ENCODE measurements at places on chromosomes 3 and 15.

- DNase-seq = no peak
Measured at GRCh38 chr15:68425428-68426060, 6.4 kb downstream of the ITGA11 start.

- no peak for DNase-seq
Measured at GRCh38 chr15:42612367-42612912, 37.0 kb downstream of the STARD9 start.

DNA sequence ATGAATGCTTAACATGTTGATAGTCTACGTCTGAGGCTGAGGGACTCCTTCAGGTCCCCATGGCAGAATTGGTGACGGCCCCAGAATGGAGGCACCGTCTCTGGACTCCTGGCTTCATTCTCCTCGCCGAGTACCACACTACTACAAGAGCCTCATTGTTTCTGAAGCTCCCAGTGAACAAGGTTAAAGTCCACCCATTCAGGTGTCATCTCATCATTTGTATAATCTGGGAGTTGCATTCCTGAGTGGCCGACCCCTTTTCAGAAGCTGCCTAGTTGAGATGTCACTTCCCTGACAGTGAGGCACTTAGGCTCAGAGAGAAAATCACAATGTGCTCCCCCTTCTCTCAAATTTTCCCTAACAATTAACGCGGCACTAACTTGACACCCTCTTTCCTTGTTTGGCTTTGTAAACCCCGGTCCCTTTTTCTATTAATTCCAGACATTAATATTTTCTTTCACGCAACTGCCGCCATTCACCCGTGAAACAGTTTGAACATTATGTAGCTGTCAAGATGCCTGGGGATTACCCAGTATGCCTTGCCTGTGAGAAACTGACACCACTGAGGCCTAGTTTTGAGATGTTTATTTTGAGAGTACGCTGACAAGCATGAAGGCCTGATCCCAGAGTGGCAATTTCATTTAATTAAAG is 105.6 kb downstream of the MCTP2 start:
- DNase-seq = no peak

- no peak for DNase-seq
Measured at GRCh38 chr3:49553324-49553691, 969 bp upstream of the BSN start.

DNA sequence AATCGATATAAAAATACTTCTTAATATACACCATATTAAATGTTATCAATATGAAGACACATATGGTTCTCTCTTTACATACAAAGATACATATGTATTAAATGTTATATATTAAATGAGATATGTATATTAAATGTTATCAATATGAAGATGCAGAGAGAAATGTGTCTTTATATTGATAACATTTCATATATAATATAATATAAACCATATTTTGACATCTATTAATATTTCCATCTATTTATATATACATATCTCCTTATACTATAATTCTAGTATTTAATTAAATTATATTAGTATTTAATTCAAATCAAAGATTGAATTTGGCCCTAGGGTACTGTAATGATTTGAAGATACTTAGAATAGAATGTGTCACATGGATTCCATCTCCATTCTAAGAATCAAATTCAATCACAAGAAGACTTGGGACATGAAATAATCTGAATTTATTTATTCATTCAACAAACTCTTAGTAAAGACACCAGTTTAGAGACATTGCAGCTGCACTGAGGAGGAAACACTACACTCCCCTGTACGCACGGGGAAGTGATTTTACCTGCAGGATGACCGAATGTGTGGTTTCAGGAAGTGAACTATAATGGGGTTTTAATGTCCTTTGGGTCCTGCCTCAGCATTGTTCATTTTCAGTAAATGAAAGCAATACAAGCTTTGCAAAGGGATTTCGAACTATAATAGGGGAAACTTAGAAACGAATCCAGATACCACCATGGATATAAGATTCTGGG is 365.1 kb downstream of the MECOM start:
- DNase-seq = no peak

GRCh38 chr3:132488151-132488550 is 70.8 kb downstream of the DNAJC13 start:
- DNase-seq = no peak

- DNase-seq = no peak
Measured at GRCh38 chr3:44842376-44842775, 19.3 kb upstream of the TMEM42 start.

- no peak for DNase-seq
Measured at GRCh38 chr3:125052624-125053303, 3.0 kb downstream of the HEG1 start.

DNA sequence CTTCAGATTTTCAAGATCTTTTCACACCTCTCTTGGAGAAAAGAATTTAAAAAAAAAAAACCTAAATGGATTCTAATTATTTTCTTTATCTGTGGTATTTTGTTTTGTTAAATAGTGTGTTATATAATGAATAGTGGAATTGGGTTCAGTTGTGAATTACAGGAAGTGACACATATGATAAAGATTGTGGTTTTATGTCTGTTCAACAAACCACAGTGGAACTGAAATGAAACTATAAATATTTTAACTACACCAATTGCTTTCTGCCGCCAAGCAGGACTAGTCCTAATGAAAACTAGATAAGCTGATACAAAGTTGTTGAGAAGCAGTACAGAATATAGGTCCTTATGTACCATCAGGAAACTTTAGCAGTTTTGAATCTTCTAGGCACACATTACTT is 121.6 kb downstream of the UBE2E2 start:
- no peak for DNase-seq

DNA sequence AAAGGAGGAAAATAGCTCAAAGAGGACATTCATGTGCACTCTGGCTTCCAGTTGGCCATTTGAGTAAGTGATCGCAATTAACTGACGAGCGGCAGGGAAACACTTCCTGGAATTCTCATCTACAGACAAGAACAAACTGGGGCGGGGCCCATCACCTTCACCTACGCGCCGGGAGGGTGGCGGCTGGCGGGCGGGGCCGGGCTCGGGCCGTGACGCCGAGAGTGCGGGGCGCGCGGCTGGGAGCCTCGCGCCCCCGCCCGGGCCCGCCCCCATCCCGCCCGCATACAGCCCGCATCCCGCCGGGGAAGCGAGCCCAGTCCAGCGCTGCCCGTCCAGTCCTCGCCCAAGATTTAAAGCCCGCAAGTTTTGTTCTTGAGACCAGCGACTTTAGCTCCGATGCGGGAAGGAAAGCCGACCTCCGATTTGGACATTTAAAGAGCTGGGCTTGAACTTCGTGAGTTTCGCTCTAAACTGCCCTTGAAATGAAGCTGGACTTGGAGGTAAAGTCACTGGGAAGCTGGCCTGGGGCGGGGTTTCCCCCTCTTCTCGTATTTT is at the start of gene B3GNT5:
Gene B3GNT5, plus strand, starts transcription at position 281 of the 555 bp plus-strand sequence. CDS start 16,546 bp downstream, outside the sequence.
- no peak for DNase-seq

DNA sequence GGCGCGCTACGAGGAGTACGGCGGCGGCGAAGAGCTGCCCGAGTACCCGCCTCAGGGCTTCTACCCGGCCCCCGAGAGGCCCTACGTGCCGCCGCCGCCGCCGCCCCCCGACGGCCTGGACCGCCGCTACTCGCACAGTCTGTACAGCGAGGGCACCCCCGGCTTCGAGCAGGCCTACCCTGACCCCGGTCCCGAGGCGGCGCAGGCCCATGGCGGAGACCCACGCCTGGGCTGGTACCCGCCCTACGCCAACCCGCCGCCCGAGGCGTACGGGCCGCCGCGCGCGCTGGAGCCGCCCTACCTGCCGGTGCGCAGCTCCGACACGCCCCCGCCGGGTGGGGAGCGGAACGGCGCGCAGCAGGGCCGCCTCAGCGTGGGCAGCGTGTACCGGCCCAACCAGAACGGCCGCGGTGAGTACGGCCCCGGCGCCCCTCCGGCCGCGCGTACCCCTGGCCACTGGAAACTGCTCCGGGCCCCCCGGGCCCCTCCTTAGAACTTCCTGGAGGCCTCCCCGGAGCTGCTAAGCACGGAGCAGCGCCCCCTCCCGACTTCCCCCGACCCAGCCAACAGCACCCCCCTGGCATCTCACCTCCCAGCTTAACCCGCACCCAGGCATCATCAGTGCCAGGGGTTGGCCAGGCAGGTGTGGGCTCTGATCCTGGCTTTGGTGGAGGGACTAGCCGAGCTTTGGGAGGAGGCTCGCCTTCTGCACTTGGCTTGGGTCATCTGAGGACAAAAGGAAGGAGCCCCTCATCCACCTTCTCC is 1.4 kb downstream of the LOXL1 start:
- no peak for DNase-seq

- DNase-seq = no peak
Measured at GRCh38 chr15:88664151-88664778, 25.4 kb downstream of the ISG20 start.

DNA sequence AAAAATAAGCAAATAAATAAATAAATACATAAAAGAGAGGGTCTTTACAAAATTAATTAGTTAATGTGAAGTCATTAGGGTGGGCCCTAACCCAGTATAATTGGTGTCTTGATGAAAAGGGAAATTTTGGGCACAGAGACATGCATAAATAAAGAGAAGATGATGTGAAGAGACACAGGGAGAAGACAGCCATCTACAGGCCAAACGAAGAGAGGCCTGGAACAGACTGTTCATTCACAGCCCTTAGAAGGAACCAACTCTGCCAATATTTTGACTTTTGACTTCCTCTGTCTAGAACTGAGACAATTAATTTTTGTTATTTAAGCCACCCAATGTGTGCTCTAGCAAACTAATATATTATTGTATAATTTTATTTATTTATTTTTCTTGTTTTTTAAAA is 29.6 kb upstream of the SELENOK start:
- DNase-seq = no peak

Data from HL-60 (cell line).